ENCODE measurements at places on chromosomes 11 and 22. TPM values are rescaled to one million over a fixed set of nuclear protein-coding genes. Genes with fewer than 3 reads are reported as not detected.

The ZP1 gene
- 0.16 TPM for total RNA-seq

The SCARF2 gene
- 1.5 TPM for total RNA-seq

The MMP8 gene
- total RNA-seq: not detected

The TSGA10IP gene
- total RNA-seq: not detected

The MUC5AC gene
- total RNA-seq: not detected

The LARGE1 gene
- 0.45 TPM for total RNA-seq

The TRIM51 gene
- not detected for total RNA-seq

The TPCN2 gene
- 15.9 TPM for total RNA-seq

The RTN4R gene
- 1.4 TPM for total RNA-seq

The POLR3H gene
- 58.2 TPM for total RNA-seq

The DKK3 gene
- not detected for total RNA-seq

The TMEM258 gene
- 135 TPM for total RNA-seq

- no peak for ATAC-seq
Observed at GRCh38 chr11:109034339-109034696, 369.4 kb downstream of the DDX10 start.

DNA sequence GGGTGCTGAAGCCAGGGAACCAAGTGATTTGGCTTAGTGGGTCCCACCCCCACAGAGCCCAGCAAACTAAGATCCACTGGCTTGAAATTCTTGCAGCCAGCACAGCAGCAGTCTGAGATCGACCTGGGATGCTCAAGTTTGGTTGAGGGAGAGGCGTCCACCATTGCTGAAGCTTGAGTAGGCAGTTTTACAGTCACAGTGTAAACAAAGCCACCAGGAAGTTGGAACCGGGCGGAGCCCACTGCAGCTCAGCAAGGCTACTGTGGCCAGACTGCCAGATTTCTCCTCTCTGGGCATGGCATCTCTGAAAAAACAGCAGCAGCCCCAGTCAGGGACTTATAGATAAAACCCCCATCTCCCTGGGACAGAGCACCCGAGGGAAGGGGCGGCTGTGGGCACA lies 424.1 kb upstream of the TENM4 start:
- ATAC-seq: no peak

GRCh38 chr11:104771763-104772162 lies 126.5 kb downstream of the CASP12 start:
- no peak for ATAC-seq

- no peak for ATAC-seq
Observed at GRCh38 chr11:7547687-7548086, 33.9 kb downstream of the PPFIBP2 start.

DNA sequence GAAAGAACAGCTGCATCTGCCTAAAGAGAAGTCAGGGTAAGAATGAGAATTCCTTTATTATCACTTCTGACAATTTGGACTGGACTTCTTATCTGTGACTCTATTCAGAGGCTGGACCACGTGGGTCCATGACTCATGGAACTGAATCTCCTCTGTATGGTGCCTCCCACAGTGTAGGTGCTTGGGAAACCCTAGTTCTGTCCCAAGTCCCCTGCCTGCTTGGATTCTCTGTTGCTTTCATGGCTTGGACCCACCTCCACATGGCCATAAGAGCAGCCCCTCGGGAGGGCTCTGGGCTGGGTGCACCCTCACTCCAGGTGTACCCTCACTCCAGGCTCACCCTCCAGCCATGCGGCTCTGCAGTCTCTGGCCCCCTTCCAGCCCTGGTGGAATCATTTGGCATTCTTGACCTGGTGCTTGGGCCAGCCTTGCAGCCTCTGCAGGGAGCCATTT lies 153.4 kb downstream of the CACNA1I start:
- ATAC-seq: peak; percentile 38

GRCh38 chr11:62433141-62433903 lies 14.5 kb downstream of the SCGB1A1 start:
- no peak for ATAC-seq

GRCh38 chr22:23696326-23696851 lies 5.6 kb downstream of the RGL4 start:
- peak; percentile 99 for ATAC-seq

DNA sequence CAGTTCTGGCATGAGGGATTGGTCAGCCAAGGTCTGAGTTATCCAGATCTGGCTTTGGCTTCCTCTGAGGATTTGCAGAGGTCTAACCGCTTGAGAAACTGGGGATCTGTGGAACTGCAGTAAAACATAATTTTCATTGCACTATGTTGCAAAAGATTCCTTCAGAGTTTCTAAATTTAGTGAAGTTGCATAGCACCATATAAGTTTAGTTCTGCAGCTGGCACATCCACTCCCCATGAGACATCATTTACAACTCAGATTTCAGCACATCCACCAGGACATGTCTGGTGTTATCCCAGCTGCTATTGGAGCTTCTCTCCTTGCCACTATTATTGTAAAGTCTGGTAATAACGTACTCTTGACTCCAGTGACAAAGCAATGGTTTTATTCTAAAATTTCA lies 181.5 kb downstream of the CWF19L2 start:
- no peak for ATAC-seq

DNA sequence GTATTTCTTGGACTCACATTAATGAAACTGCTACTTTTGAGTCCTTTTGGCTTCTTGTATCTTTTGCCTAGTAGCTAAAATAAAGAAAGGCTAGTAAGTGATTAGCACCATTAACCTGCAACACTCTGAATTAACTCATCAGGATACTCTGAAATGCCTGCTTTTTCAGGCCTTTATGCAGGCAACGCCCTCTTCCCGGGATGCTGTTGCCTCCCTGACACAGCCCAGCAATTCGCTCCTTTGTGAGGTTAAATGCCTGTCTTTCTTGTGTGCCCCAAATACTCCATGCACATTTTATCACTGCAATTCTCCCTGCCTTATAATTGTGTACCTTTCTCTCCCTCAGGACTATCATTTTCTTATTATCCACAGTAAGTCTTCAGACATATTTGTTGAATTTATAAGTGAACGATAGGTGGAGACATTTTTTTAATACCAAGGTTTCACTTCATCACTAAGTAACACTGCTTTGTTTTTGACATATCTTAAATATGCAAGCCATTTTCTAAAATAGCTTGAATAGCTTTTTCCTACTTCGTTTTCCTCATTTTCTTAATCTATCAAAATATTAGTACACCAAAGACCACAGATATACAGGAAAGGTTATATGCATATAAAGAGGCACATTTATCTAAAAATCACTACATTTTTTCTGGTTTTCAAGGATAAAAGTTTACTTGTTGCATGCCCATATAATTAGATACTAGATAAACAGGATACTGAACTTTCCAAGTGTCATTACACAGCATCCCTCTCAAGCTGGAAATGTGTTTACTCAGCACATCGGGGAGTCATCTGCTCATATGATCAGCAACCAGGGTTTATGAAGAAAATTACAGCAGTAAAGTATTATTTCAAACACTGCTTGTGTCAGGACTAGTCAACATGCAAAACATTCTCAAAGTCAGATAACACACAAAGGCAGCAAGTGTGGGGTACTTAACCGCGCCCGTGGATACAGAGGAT lies 48.5 kb upstream of the DDI1 start:
- no peak for ATAC-seq

- ATAC-seq: no peak
Observed at GRCh38 chr11:7427733-7428132, 57.6 kb upstream of the OLFML1 start.

DNA sequence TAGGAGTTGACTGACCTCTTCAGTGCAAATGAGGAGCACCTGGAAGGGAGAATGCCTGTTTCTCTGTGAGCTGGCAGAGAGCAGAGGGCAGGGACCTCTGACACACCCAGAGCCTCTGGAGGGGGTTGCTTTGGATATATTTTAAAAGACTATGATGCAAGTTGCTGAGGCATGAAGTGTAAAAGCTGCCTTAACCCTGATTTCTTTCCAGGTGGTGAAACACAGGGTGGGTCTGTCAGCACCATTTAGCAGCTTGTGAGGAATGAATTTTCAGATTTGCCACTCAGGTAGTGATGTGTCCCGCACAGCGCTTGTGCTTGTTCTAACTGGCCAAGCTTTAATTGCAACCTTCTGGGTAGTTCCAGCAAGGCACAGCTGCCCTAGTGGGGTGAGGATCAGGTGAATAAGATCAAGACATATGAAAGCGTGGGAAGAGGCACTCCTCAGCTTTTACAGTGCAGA lies 90.2 kb downstream of the SWAP70 start:
- no peak for ATAC-seq

GRCh38 chr11:35083181-35083430 lies 55.9 kb upstream of the CD44 start:
- ATAC-seq: no peak

GRCh38 chr22:23122216-23122957 lies 19.4 kb downstream of the RSPH14 start:
- ATAC-seq: no peak

DNA sequence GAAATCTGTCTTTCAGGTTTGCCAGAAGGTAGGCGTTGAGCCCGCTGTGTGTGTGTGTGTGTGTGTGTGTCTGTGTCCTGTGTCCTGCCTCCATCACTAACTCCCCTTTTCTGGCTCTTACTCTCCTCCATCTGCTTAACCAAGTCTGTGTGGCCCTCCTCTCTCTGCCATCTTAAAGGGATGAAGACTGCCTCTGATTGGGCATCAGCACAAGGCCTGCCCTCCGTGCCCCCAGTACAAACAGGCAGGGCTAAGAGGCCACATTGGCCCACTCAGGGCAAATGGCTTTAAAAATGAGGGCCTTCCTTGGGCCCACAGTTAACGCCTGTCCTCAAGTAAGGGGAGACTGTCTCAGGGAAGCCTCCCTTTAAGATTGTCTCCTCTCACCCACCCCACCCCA lies 10.9 kb downstream of the RCOR2 start:
- no peak for ATAC-seq

DNA sequence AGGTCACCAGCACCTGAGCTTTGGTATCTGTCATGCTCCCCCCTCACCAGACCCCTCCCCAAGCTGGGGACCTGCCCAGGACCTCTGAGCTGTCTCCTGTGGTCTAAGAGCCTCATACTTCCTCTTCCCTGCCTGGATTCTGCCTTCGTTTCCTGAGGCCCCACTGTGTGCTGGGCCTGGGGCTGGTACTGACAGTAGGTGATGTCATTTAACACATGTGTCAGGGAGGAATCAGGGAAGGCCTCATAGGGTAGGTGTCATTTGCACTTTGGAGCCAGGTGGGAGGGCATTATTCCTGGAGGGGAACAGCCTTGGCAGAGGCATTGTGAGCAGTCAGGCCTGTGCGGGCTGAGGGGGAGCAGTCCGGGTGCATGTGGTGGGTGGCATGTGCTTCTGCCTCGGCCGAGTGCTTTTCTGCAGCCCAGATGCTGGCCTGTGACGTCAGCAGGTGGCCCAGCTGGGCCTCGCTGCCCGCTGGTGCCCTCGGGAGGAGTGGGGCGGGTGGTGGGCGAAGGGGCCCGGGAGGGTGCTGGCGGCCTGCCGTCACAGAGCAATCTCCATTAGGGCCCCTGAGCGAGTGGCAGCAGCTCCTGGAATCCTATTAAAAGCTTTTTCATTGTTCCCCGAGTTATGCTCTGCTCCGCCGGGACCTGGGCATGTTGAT lies 9.1 kb downstream of the FLRT1 start:
- no peak for ATAC-seq

DNA sequence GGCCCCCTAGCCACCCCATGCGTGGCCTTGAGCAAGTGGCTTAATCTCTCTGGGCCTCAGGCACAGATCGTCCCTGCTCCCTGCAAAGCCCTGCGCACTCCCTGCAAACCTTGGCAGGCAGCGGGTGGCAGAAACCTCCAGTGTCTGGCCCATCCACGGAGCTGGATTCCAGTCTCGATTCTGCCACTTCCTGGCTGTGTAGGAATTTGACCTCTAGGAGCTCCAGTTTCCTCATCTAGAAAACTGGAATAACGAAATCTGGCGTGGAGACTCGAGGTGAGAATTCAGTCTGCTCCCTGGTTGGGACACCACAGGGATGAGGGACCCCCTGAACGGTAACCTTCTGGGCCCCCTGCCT lies 186.9 kb downstream of the MN1 start:
- ATAC-seq: no peak

- ATAC-seq: no peak
Observed at GRCh38 chr22:30906411-30906810, 62.2 kb downstream of the MORC2 start.

GRCh38 chr11:71129624-71130023 lies 122.8 kb downstream of the SHANK2 start:
- no peak for ATAC-seq

- peak; percentile 12 for ATAC-seq
Observed at GRCh38 chr11:128711136-128711535, 17.3 kb downstream of the FLI1 start.

DNA sequence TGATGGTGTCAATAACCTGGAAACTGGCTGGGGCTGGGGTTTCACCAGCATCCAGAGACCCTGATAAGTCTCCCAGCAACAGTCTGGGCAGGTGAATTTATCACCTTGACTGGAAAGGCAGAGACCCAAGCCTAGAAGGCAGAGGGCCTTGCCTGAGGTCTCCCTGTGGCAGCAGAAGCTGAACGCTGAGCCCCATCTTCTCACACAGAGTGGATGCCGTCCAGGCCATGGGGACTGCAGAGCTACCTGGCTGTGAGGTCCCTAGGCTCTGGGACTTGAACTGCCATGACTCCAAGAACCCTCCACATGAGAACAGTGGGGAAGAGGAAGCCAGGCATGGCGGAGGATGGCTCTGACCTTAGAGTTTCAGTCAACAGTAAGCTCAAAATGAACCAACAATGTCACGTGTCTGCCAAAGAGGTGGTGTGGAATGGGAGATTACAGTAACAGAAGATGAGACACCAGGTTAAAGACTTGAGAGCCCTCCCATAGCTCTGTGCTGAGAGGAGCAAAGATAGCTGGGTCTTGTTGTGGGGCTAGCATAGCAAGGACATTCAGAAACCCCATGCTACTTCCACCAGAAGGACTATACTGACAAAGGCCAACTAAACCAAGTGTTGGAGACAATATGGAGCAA lies 79.1 kb upstream of the LINC01488 start:
- ATAC-seq: no peak

DNA sequence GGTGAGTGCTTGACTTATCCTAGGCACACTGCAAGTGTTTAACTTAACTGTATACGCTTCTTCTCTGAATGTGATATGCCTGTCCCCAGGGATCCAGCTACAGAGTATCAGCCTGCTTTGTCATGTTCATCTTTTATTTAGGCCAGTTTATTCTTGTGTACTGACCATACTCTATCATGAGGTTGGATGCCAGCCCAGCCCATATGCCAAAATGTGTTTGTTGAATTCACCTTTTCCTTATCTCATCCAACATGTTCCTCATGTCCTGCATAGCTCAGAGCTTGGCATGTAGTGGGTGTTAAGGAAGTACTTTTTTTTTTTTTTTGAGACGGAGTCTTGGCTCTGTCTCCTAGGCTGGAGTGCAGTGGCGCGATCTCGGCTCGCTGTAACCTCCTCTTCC lies 116.2 kb downstream of the NCAM1 start:
- ATAC-seq: no peak

GRCh38 chr11:494761-495536 lies 12.1 kb downstream of the RNH1 start:
- no peak for ATAC-seq

- ATAC-seq: no peak
Observed at GRCh38 chr11:106418791-106419190, 341.3 kb downstream of the AASDHPPT start.

GRCh38 chr11:82009133-82009532 lies 724.5 kb downstream of the FAM181B start:
- no peak for ATAC-seq

DNA sequence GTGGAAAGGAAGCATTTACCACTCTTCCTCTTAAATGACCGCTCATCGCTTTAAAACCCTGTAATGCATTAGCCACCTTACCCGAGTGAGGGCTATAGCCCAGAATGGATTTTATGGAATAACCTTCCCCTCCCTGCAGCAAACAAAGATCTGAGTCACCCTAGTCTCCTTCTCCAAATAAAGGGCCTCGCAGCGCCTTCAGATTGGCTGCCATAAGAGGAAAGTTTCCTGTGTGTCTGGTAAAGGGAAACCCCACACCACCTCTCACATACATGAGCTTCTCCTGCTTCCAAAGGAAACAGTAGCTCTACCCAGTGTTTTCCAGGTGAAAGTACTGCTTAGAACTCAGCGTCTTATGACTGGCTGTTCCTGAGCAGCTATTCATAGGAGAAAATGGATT lies 47.8 kb downstream of the PPP2R1B start:
- no peak for ATAC-seq

Measured in activated T-helper 17 cell treated with anti-CD3 and anti-CD28 coated beads, Interleukin-2, amount 50 U/mL, for 72 hours (primary cell).